ENCODE measurements at places on chromosomes 12 and 14. TPM values are rescaled to one million over a fixed set of nuclear protein-coding genes. Genes with fewer than 3 reads are reported as not detected.

GRCh38 chr12:101942250-101942605, 64.8 kb downstream of the DRAM1 start:
- no peak overlapping the region for H3K4me3 ChIP-seq
- peak overlapping the region; percentile 5 for H3K27ac ChIP-seq
- no peaks in the 10 kb centered on the region for H3K27me3 ChIP-seq
- peaks cover 28% of the 10 kb centered on the region for H3K4me1 ChIP-seq
- no peak for DNase-seq

DNA sequence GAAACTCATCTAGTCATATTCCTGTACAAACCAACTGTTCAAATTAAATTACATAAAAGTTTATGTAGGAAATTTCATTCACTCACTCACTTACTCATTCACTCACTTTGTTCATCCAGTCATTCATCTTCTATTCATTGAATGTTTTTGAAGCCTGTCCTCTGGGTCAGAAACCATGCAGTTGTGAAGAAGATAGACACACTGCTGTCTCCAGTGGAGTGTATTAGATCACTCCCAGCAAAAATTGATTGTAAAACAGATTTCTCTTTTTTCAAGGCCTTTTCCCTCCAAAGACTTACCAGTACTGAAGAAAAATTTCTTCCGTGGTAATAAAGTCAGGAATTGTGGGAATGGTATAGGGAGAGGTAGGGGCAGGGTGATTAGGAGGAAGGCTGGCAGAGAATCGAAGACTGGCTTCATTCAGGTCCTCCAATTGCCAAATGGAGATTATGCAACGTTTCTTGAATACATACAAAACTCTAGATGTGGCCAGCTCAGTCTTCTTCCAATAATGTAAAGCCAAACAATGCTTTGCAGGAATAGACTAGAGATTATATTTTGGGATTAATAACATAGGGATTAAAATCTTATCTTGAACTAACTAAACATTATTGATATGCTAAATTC, 9.1 kb downstream of the LRRK2 start:
- H3K4me3 ChIP-seq, result no peak overlapping the region
- no peaks in the 10 kb centered on the region for H3K36me3 ChIP-seq
- peaks cover 19% of the 10 kb centered on the region for H3K4me1 ChIP-seq
- H3K27ac ChIP-seq, result no peak overlapping the region
- no peak for DNase-seq
- H3K27me3 ChIP-seq, result no peaks in the 10 kb centered on the region

Gene GSG1
- total RNA-seq, result not detected

Gene CLEC6A
- total RNA-seq, result not detected

DNA sequence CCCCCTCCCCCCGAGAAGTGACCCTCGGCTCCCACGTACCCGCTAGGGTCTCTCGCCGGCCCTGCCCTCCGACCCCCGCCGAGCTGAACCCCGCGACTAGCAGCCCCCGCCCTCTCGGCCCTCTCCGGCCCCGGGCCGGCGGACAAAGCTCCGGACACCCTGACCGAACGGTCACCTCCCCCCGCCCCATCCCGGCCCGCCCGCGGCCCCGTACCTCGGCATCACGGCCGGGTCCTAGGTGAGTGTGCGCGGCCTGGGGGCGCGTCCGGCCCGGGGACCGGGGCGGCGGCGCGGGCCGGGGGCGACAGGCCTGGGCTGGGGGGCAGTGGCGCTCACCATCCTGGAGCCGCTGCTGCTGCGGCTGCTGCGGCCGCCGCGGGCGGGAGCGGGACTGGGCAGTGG, at the start of gene FIGNL2:
Gene FIGNL2 (minus strand): TSS at position 393 of the 402 bp plus-strand sequence. CDS start 26,305 bp downstream, outside the sequence.
- H3K36me3 ChIP-seq, result no peaks in the 10 kb centered on the region
- peak within 1 kb of the TSS; percentile 83 for H3K27ac ChIP-seq
- peak within 1 kb of the TSS; percentile 57 for H3K4me3 ChIP-seq
- H3K27me3 ChIP-seq, result no peaks in the 10 kb centered on the region
- no peak for DNase-seq
- H3K4me1 ChIP-seq, result peaks cover 45% of the 10 kb centered on the region

GRCh38 chr14:37650356-37651037, 55.1 kb downstream of the TTC6 start:
- no peak for DNase-seq
- no peak overlapping the region for H3K4me3 ChIP-seq
- H3K27me3 ChIP-seq, result no peaks in the 10 kb centered on the region
- H3K27ac ChIP-seq, result no peak overlapping the region
- H3K4me1 ChIP-seq, result no peaks in the 10 kb centered on the region
- no peaks in the 10 kb centered on the region for H3K36me3 ChIP-seq

GRCh38 chr12:65449400-65449799, 170.9 kb downstream of the MSRB3 start:
- peaks cover 7% of the 10 kb centered on the region for H3K4me1 ChIP-seq
- no peak overlapping the region for H3K4me3 ChIP-seq
- H3K27me3 ChIP-seq, result no peaks in the 10 kb centered on the region
- no peak overlapping the region for H3K27ac ChIP-seq
- H3K36me3 ChIP-seq, result no peaks in the 10 kb centered on the region

DNA sequence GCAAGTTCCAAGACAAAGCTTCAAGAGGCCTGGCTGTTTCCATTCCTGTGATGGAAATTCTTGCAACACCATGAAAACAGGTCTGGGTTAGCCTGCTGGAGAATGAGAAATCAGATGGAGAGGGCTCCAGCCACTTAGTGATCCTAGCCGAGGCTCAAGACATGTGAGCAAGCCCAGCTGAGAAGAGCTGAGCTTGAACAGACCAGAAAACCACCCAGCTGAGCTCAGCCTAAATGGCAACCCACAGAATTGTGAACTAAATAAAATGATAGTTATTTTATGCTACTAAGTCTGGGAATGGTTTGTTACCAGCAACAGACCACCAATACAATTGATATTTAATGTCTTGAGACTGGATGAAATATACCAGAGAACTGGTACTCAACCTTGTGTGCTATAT, 494.5 kb downstream of the RMST start:
- H3K27ac ChIP-seq, result no peak overlapping the region
- DNase-seq, result no peak
- no peak overlapping the region for H3K4me3 ChIP-seq
- H3K36me3 ChIP-seq, result no peaks in the 10 kb centered on the region
- H3K4me1 ChIP-seq, result no peaks in the 10 kb centered on the region

GRCh38 chr14:66746316-66747006, 238.5 kb downstream of the GPHN start:
- no peak for DNase-seq
- H3K36me3 ChIP-seq, result no peaks in the 10 kb centered on the region
- H3K27me3 ChIP-seq, result no peaks in the 10 kb centered on the region

GRCh38 chr14:38900887-38901286, 202.1 kb downstream of the SEC23A start:
- H3K36me3 ChIP-seq, result no peaks in the 10 kb centered on the region
- H3K4me3 ChIP-seq, result no peak overlapping the region

GRCh38 chr12:51923506-51924365, 16.4 kb downstream of the ACVRL1 start:
- H3K27me3 ChIP-seq, result no peaks in the 10 kb centered on the region
- peak overlapping the region; percentile 22 for H3K4me3 ChIP-seq
- peak; percentile 92 for DNase-seq
- H3K36me3 ChIP-seq, result no peaks in the 10 kb centered on the region

Gene CMTM5
- not detected for total RNA-seq

- no peaks in the 10 kb centered on the region for H3K36me3 ChIP-seq
- H3K4me3 ChIP-seq, result peak overlapping the region; percentile 54
- H3K27me3 ChIP-seq, result no peaks in the 10 kb centered on the region
Measured at GRCh38 chr12:63151623-63152320, 771 bp upstream of the AVPR1A start.

- DNase-seq, result no peak
- peak overlapping the region; percentile 54 for H3K27ac ChIP-seq
- H3K36me3 ChIP-seq, result no peaks in the 10 kb centered on the region
- H3K4me1 ChIP-seq, result peaks cover 26% of the 10 kb centered on the region
- no peaks in the 10 kb centered on the region for H3K27me3 ChIP-seq
Measured at GRCh38 chr12:62730649-62731048, 204.3 kb downstream of the PPM1H start.

- no peak overlapping the region for H3K4me3 ChIP-seq
- DNase-seq, result no peak
- peaks cover 57% of the 10 kb centered on the region for H3K36me3 ChIP-seq
- H3K27ac ChIP-seq, result no peak overlapping the region
Measured at GRCh38 chr12:109581856-109582255, 8.3 kb downstream of the MVK start.

- no peak overlapping the region for H3K27ac ChIP-seq
- H3K27me3 ChIP-seq, result no peaks in the 10 kb centered on the region
- H3K4me1 ChIP-seq, result peaks cover 5% of the 10 kb centered on the region
- H3K36me3 ChIP-seq, result no peaks in the 10 kb centered on the region
Measured at GRCh38 chr14:64828071-64828470, 51.6 kb downstream of the SPTB start.

Gene SOAT2
- 0.74 TPM for total RNA-seq

Gene NPFF
- total RNA-seq, result not detected

Gene GPR84
- not detected for total RNA-seq

DNA sequence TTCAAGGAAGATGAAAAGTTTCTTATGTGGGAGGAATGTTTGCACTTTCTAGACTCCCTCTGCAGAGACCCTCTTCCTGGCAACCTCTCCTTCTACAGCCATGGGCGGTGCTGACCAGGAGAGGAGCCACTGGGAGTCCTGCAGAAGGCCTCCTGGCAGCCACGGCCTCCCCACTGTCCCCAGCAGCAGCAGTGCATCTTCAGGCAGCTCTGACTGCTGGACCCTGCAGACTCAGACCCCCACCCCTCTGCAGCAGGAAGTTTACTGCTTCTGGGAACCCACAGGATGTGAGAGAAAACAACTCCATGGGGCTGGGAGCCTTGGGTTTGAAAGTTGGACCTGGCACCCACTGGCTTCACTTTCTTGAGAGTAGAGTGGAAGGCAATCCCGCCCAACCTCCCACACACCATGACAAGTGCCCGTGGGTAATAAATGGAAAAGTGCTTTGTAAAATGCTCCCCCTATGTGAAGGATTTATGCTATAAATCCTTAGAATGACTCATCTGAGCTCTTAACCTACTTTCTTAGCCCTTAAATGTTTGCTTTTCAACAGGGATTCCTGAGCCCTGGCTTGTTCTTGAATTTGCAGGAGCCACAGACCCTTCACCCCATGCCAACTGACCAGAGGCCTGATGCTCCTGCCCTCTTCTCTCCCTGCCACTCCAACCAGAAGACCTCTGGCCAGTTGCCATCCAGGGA, 37.5 kb upstream of the DDX11 start:
- no peak overlapping the region for H3K27ac ChIP-seq
- H3K4me1 ChIP-seq, result no peaks in the 10 kb centered on the region
- H3K4me3 ChIP-seq, result no peak overlapping the region

Gene LTBP2
- total RNA-seq, result 52.5 TPM

- H3K27ac ChIP-seq, result no peak overlapping the region
- no peaks in the 10 kb centered on the region for H3K36me3 ChIP-seq
- no peaks in the 10 kb centered on the region for H3K4me1 ChIP-seq
Measured at GRCh38 chr12:100460702-100461101, 13.0 kb upstream of the NR1H4 start.

Gene GARIN6
- total RNA-seq, result not detected

Gene GMFB
- total RNA-seq, result 24.1 TPM

Gene PYGL
- 84.0 TPM for total RNA-seq

Gene PTCSC3
- not detected for total RNA-seq

- no peaks in the 10 kb centered on the region for H3K4me1 ChIP-seq
- no peak overlapping the region for H3K4me3 ChIP-seq
- H3K27ac ChIP-seq, result no peak overlapping the region
- H3K27me3 ChIP-seq, result no peaks in the 10 kb centered on the region
Measured at GRCh38 chr12:14691560-14691959, 4.8 kb downstream of the GUCY2C start.

Gene SALL2
- 9.8 TPM for total RNA-seq

DNA sequence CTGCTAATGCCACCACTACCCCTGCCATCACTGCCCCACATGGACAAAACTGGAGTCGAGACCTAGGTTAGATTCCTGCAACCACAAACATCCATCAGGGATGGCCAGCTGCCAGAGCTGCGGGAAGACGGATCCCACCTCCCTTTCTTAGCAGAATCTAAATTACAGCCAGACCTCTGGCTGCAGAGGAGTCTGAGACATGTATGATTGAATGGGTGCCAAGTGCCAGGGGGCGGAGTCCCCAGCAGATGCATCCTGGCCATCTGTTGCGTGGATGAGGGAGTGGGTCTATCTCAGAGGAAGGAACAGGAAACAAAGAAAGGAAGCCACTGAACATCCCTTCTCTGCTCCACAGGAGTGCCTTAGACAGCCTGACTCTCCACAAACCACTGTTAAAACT, 7.1 kb upstream of the OAS2 start:
- peaks cover 35% of the 10 kb centered on the region for H3K36me3 ChIP-seq
- H3K27ac ChIP-seq, result no peak overlapping the region
- no peaks in the 10 kb centered on the region for H3K27me3 ChIP-seq
- no peak for DNase-seq
- H3K4me3 ChIP-seq, result no peak overlapping the region

- H3K36me3 ChIP-seq, result no peaks in the 10 kb centered on the region
- no peak overlapping the region for H3K27ac ChIP-seq
- no peak for DNase-seq
Measured at GRCh38 chr12:8648576-8649205, 13.9 kb downstream of the MFAP5 start.

Gene PPFIA2
- total RNA-seq, result 5.2 TPM

DNA sequence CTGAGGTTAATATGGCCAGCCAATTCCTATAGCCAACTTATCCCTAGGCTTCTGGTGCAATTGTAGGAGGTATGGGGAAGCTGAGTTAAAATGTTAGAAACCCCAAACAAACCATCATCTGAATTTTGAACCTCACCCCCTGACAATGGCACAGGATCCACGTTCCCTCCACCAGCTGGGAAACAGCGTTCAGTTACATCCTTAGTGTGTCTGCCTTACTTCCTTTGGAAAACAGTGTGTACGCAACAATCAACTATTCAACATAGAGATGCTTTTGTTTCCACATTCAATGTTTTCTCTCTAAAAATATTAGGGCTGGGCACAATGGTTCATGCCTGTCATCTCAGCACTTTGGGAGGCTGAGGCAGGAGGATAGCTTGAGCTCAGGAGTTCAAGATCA, 203.4 kb downstream of the TTC7B start:
- H3K4me3 ChIP-seq, result no peak overlapping the region
- H3K4me1 ChIP-seq, result peaks cover 15% of the 10 kb centered on the region

Gene ASIC1
- 2.9 TPM for total RNA-seq

Gene INHBC
- not detected for total RNA-seq

Gene PTPRQ
- total RNA-seq, result 0.25 TPM

GRCh38 chr14:39055786-39056474, 47.1 kb downstream of the SEC23A start:
- H3K27me3 ChIP-seq, result no peaks in the 10 kb centered on the region
- no peak for DNase-seq
- no peak overlapping the region for H3K27ac ChIP-seq
- peaks cover 3% of the 10 kb centered on the region for H3K36me3 ChIP-seq
- H3K4me1 ChIP-seq, result no peaks in the 10 kb centered on the region

Data from vagina (tissue), 2 donors.